Upper lobe of right lung (tissue), 1 donor: ENCODE measurements at places on chromosomes 7 and 10.

- no peaks in the 10 kb centered on the region for H3K36me3 ChIP-seq
- peaks cover 9% of the 10 kb centered on the region for H3K4me1 ChIP-seq
- DNase-seq: no peak
- no peaks in the 10 kb centered on the region for H3K27me3 ChIP-seq
These were observed 41.4 kb downstream of the AFAP1L2 start for GRCh38 chr10:114362826-114363355.

DNA sequence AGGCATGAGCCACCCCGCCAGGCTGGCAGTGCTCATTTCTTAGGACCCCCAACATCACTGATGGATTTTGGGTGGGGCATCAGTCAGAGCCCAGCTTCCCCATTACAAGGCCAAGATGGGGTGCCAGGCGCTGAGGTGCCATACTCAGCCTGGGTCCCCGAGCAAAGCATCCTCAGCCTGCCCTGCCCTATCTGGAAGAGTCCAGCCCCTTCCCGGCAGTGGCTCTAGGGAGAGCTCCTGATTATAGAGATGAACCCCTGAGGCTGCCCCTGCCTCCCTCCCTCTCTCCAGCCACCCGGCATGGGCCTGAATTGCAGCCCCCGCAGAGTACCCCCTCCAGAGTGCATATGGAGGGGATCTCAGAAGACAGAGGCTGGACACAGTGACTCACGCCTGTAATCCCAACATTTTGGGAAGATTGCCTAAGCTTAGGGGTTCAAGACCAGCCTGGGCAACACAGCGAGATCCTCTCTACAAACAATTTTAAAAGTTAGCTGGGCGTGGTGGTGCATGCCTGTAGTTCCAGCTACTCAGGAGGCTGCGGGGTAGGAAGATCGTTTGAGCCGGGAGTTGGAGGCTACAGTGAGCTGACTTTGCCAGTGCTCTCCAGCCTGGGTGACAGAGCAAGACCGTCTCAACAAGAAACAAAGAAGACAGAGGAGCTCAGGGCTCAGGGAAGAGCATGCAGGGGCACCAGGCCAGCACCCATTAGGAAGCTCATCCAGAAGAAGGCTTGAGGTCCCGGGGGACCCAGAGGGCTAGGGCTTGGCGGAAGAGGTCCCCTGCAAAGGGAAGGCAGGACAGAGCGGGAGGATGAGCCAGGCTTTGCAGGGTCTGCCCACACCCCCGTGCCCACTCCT, 13.3 kb downstream of the LAT2 start:
- no peaks in the 10 kb centered on the region for H3K36me3 ChIP-seq
- no peak for DNase-seq
- no peaks in the 10 kb centered on the region for H3K27me3 ChIP-seq
- H3K27ac ChIP-seq: no peak overlapping the region
- H3K4me1 ChIP-seq: peaks cover 4% of the 10 kb centered on the region

GRCh38 chr10:20990604-20991003, 93.5 kb upstream of the NEBL start:
- no peak overlapping the region for H3K27ac ChIP-seq
- no peaks in the 10 kb centered on the region for H3K36me3 ChIP-seq
- no peaks in the 10 kb centered on the region for H3K27me3 ChIP-seq
- DNase-seq: no peak

- H3K27ac ChIP-seq: no peak overlapping the region
- H3K36me3 ChIP-seq: no peaks in the 10 kb centered on the region
- H3K4me3 ChIP-seq: no peak overlapping the region
- H3K4me1 ChIP-seq: no peaks in the 10 kb centered on the region
These were observed 9.8 kb upstream of the GPR37 start for GRCh38 chr7:124775422-124775821.

DNA sequence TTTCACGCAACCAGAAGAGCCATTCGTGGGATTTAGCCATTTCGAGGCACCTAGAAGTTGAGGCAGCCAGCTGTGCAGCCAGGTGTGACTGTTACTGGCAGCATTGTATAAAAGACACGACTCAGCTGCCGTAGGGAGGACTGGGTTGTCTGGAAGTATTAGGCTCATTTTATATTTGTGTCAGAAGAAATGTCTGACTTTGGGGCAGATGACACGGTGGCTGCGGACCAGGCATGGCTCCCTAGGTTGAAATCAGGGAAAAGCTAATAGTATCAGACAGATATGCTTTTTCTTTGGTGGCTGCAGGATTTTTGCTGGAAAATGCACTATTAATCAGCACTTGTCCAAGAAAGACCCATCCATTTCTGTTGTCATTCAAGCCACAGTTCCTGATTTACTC, 4.2 kb upstream of the DPYSL4 start:
- H3K4me3 ChIP-seq: no peak overlapping the region
- peaks cover 31% of the 10 kb centered on the region for H3K27me3 ChIP-seq
- H3K27ac ChIP-seq: no peak overlapping the region
- H3K36me3 ChIP-seq: no peaks in the 10 kb centered on the region

DNA sequence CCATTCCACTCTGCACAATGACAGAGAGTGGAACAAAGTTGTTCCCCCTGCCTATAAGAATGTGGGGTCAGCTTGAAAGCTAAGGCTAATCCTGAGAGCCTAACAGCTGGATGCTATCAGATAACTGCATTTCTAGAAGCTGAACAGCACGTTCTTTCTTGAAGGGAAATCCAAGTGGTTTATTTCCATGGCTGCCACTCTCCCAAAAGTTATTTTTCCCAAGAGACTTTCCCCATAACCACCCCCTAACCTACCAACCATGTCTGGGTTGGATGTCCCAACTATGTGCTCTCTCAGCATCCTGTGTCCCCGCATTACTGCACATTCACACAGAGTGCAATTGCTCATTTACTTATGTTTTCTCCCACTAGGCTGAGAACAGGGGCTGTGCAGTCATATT, 140.7 kb upstream of the ANKRD1 start:
- H3K36me3 ChIP-seq: no peaks in the 10 kb centered on the region
- no peaks in the 10 kb centered on the region for H3K27me3 ChIP-seq
- H3K4me3 ChIP-seq: no peak overlapping the region
- H3K4me1 ChIP-seq: peaks cover 4% of the 10 kb centered on the region

DNA sequence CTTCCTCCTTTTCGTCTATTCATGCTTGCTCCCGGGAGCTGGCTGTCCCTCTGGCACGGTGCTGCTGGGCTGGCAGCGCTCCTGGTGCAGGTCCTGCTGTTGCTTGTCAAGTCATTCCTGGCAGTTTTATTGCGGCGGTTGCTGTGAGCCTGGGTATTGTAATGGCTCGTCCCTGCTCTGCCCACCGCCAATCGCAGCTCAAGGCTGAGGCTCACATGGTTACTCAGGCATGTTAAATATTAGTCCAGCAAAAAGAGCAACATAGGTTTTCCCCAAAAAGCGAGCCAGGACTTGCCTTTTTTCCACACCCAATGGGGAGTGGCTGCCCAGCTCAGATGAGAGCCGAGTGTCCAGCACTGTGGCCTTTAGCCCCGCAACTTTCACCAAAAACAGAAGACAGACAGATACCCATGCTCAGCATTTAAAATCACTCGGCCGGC, 492.9 kb upstream of the FOXK1 start:
- DNase-seq: no peak
- no peaks in the 10 kb centered on the region for H3K36me3 ChIP-seq
- no peaks in the 10 kb centered on the region for H3K27me3 ChIP-seq
- H3K4me3 ChIP-seq: no peak overlapping the region

- DNase-seq: no peak
- no peak overlapping the region for H3K4me3 ChIP-seq
- H3K27ac ChIP-seq: no peak overlapping the region
- H3K36me3 ChIP-seq: no peaks in the 10 kb centered on the region
These were observed 46.3 kb downstream of the MRPL32 start for GRCh38 chr7:42978496-42978895.

DNA sequence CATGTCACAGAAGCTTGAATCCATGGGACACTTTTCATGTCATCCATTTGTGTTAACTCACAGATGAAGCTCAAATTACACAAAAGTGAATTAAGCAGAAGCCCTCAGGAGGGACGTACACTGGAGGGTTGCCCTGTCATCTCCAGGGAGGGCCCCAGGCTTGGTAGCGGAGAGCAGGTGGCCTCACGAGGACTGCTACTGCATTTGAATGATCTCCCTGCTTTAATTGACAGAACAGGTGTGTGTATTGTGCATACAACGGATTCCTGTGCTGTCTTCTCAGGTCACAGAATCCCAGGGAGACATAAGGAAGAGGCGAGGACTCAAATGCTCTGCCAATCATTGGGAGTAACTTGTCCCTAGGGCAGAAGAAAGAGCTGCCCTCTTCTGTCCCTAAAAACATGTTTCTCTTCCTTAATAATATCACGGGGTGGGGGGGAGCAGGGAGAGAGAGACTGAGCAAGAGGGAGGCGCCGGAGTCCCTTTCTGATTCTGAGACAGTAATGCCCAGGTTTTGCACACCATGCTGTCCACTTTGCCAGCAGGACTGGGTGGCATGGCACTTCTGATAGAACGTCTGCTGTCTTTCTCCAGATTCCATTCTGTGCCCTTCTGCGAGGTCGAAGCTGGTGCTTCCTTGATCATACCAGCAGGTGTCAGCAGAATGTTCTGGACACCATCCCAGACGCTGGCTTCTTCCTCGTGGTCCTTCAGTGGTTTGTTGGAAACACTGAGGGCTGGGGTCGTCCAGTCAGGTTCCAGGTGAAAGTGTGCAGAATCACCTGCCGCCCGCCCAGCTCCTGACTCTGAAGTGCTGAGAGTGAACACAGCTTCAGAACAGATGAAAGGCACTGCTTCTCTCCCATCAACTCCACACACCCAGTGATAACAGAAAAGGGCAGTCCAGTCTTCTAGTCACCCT, 26.2 kb upstream of the RASGEF1A start:
- H3K4me3 ChIP-seq: no peak overlapping the region
- DNase-seq: no peak
- H3K27ac ChIP-seq: no peak overlapping the region
- peaks cover 9% of the 10 kb centered on the region for H3K4me1 ChIP-seq

DNA sequence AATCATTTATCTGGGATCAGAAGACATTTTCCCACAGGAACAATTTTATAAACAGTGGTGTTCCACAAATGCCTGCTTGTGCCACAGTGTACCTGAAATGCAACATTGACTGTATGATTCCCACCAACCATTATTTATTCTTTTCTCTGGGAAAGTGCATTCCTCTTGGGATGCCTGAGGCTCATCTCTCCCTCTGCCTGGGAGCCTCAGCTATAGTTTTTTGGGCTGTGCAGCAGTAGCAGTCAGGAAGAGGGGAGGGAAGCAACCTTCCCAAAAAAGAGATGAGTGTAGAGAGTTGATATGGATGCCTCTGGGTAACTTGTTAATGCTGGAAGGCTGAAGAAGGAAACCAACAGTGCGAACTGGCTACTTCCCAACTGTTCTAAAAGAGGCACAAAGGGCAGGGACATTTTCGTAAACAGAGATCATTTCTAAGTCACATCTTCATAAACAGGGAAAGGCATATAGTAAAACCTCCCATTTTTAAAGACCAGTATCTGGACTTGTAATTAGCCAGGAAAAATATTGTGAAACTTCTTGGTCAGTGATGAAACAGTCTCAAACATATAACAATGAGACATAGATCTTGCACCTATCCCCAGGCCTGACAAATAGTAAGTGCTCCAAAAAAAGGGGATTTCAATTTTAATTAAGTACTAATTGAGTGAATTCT, 1.4 kb upstream of the CALD1 start:
- no peaks in the 10 kb centered on the region for H3K27me3 ChIP-seq
- peaks cover 6% of the 10 kb centered on the region for H3K4me1 ChIP-seq
- H3K4me3 ChIP-seq: no peak overlapping the region
- no peaks in the 10 kb centered on the region for H3K36me3 ChIP-seq

DNA sequence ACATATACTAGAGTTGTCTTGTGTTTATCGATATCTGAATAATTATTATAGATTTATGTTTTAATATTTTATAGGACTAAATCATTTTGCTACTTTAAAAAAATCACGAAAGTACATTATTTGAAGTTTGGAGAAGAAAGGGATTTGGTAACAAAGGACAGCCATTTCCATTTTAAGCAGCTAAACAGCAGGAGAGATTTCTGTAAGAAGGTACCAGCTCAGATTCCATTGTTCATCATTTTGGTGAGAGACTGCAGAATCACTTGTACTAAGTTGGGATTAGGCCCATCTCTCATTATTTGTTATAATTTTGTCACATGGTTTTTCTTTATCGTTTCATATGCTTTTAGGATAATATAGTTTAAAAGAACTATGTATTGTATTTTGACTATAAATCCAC, 46.7 kb downstream of the PALS2 start:
- no peak overlapping the region for H3K4me3 ChIP-seq
- no peak for DNase-seq
- H3K4me1 ChIP-seq: no peaks in the 10 kb centered on the region
- H3K36me3 ChIP-seq: no peaks in the 10 kb centered on the region
- no peak overlapping the region for H3K27ac ChIP-seq

GRCh38 chr10:107994621-107995270, 830.2 kb upstream of the SORCS1 start:
- no peak overlapping the region for H3K27ac ChIP-seq
- H3K36me3 ChIP-seq: no peaks in the 10 kb centered on the region
- no peaks in the 10 kb centered on the region for H3K4me1 ChIP-seq
- H3K4me3 ChIP-seq: no peak overlapping the region
- DNase-seq: no peak

- no peak for DNase-seq
- H3K4me1 ChIP-seq: no peaks in the 10 kb centered on the region
- no peak overlapping the region for H3K27ac ChIP-seq
- no peak overlapping the region for H3K4me3 ChIP-seq
- no peaks in the 10 kb centered on the region for H3K36me3 ChIP-seq
- no peaks in the 10 kb centered on the region for H3K27me3 ChIP-seq
These were observed 25.8 kb downstream of the ABCC2 start for GRCh38 chr10:99808270-99808669.

DNA sequence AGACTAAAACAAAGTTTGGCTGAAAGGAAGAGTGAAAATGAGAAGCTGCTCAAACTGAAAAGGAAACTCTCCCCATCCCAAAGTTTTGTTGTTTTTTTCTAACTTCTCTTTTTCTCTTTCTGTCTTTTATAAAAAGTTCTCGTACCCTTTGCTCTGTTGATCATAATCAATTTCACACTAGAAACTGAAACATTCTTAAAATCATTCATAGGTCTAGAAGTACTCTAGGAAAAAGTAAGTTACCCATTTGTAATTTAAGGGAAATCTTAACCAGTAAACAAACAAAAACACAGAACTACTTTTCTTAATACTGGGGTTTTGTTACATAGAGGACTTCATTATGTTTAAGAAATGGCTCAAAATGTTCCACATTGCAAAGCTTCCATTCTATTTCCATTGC, 339.8 kb downstream of the SEMA3D start:
- no peaks in the 10 kb centered on the region for H3K4me1 ChIP-seq
- no peak overlapping the region for H3K4me3 ChIP-seq
- H3K27ac ChIP-seq: no peak overlapping the region
- no peaks in the 10 kb centered on the region for H3K36me3 ChIP-seq
- H3K27me3 ChIP-seq: no peaks in the 10 kb centered on the region
- no peak for DNase-seq

DNA sequence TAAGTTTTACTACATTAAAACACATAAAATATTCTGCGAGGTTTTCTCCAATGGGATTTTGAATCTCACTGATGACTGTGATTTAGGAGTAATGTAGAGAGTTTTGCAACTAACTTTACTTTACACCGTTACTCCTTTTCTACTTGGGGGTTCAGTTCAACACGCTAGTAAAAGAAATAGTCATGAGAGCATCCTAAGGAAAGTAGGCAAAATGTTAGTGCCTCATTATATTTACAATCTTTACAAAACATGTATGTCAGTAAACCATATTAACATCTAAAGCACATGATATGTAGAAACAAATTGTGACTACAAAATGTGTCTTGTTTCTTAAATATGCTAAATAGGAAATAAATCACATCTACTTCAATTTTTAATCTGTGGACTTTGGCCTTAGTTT, 6.0 kb downstream of the MEOX2 start:
- peak overlapping the region; percentile 24 for H3K27ac ChIP-seq
- peak overlapping the region; percentile 54 for H3K4me3 ChIP-seq
- no peak for DNase-seq
- H3K4me1 ChIP-seq: no peaks in the 10 kb centered on the region
- H3K36me3 ChIP-seq: no peaks in the 10 kb centered on the region
